Peyer's patch (tissue), 4 donors: ENCODE measurements at places on chromosomes 13 and 19. TPM values are rescaled to one million over a fixed set of nuclear protein-coding genes. Genes with fewer than 3 reads are reported as not detected.
A peak's percentile ranks its signal among the peaks of the same experiment; 100 is the strongest.

DNA sequence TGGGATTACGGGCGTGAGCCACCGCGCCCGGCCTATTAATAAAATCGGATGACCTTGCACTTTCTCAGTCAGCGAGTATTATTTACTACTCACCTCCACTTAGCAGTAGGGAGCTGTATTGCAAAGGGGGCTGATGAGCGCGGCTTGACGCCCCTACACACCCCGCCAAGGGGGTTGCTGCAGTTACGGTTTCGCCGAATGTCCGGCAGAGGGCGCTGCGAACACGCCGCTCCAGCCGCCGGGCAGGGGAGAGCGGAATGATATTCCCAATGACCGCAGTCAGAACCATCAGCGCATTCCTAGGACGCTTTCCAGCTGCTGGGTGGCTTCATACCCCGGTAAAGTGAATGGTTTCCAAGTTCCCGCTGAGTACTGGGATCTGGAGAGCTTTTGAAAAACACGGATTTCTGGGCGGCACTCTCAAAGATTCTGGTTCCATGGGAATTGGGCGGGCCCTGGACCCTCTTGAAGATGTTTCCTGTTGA is 30.0 kb upstream of the TPT1 start:
- peak; percentile 31 for DNase-seq

- DNase-seq = no peak
Observed at GRCh38 chr19:13002166-13002898, 7.1 kb downstream of the NFIX start.

DNA sequence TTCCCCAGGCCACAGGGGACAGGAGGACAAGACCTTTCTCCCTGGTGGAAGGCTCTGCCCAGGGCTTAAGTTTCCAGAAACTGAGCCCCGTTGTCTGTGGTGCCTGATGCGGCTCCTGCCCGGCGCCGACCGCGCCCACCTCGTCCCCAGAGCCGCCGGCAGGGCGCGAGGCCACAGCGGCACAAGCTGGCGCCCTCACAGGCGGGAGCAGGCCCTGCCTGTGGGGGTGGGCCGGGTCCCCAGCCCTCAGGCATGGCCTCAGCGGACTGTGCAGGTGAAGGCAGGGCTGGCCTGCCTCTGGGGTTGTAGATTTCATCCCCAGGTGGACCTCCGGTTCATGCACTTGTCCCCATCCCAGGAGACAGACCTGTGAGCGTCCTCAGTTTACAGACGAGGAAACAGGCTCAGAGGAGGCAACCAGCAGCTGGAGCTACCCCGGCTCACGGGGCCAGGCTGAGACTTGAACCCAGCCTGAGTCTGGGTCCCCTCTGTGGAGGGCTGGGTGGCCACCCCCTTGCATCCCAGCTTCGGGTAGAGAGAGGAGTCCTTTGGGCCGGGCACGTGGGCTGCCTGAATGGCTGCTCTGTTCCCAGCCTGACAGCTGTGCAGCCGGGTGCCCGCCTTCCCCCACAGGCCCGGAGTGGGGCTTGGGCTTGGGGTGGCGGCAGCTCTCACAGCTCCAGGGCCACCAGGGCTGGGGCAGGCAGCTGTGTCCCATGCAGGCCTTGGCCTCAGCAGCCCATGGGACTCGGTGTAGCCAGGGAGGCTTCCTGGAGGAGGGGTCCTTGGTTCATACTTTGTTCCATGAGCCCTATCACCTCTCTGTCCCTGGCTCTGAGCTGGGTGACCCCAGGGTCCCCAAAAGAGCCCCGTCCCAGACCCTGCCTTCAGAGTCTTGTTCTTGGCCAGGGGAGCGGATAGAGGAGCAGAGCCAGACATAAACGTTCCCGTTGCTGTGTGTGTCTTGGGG is 26.8 kb downstream of the PIAS4 start:
- DNase-seq = no peak

- no peak for DNase-seq
Observed at GRCh38 chr13:100710176-100710575, 35.6 kb upstream of the TMTC4 start.

GRCh38 chr13:46830405-46831005 is 33.5 kb upstream of the ESD start:
- DNase-seq = no peak

- DNase-seq = no peak
Observed at GRCh38 chr19:24054044-24054935, 32.7 kb upstream of the ZNF254 start.

The COLGALT1 gene
- 43.0 TPM for total RNA-seq

DNA sequence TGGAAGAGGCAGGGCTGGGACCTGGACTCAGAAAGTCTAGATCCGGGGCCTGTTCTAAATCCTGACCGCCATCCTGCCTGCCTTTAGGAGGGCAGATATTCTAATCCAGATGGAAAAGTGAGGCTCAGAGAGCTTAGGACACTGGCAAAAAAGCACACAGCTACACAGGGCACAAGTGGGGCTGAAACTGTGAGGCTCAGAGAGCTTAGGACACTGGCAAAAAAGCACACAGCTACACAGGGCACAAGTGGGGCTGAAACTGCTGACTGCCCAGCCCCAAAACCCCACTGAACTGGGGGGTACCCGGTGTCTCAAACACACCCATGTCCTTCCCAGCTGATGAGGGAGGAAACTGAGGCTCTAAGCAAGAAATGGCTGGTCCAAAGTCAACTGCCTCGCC is 2.0 kb downstream of the AKT1S1 start:
- no peak for DNase-seq

- no peak for DNase-seq
Observed at GRCh38 chr13:69287050-69287698, 820.5 kb upstream of the ATXN8OS start.

The ZNF829 gene
- 1.7 TPM for total RNA-seq

GRCh38 chr13:98480915-98481877 is 95.7 kb downstream of the STK24 start:
- no peak for DNase-seq

The TMEM150B gene
- 235 TPM for total RNA-seq

The RYR1 gene
- 0.35 TPM for total RNA-seq

The PLK5 gene
- total RNA-seq = not detected

- DNase-seq = no peak
Observed at GRCh38 chr13:113049521-113049941, 56.1 kb upstream of the F7 start.

The LIM2 gene
- total RNA-seq = not detected

- DNase-seq = peak; percentile 50
Observed at GRCh38 chr19:16258440-16258903, 60.8 kb downstream of the AP1M1 start.

- no peak for DNase-seq
Observed at GRCh38 chr13:96844616-96845015, 149.7 kb downstream of the OXGR1 start.

DNA sequence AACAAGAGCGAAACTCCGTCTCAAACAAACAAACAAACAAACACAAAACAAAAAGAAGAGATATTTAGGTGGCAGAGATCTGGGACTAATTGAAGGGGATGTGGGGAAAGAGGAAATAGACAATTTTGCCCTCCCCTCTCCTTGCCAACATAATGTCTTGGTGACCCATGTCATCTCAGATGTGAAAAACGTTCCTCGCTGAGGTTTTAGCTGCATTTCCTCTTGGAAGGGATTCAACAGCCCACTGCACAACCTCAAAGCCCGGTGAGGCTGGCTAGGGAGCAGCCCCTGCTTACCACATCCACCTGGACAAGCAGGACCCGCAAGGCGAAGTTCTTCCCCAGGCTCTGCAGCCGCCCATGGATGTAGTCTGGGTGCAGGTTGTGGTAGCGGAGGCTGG is 4.9 kb downstream of the ERCC1 start:
- no peak for DNase-seq

The FGF14 gene
- 0.35 TPM for total RNA-seq

- no peak for DNase-seq
Observed at GRCh38 chr13:29255567-29255966, 339.9 kb downstream of the SLC7A1 start.

DNA sequence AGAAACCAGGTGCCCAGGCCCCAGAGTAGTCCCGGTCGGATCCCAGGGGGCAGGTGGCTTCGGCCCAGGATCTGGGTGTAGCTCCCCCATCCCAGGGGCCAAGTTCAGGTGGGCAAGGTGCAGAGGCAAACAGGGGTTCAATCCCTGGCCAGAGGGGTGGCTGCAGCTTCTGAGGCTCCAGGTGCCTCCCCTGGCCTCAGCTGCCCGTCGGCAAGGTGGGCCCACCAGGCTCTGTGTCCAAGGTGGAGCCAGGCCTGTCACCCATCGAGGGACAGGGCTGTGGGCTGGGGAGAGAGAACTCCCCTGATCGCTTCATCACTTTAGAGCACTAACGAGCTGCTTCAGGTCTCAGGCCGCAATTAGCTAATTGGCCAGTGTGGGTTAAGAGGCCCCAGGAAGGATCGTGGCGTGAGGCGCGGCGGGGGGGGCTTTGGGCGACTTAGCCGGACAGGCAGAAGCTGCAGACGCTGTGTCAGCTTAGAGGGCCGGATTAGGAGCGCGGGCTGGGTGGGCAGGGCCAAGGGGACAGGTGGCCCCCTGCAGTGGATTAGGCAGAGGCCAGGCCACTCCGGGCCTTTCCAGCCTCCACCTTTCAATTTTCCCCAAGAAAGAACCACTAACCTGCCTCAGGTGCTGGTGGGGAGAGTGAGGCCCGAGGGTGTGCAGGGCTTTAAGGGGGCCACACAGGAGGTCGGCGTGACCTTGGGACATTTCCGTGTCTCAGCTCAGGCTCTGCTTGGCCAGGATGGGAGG is 2.8 kb upstream of the RAX2 start:
- no peak for DNase-seq
